ENCODE measurements at places on chromosomes 2 and 18.

- no peak for DNase-seq
Measured at GRCh38 chr2:168896783-168897182, 4.3 kb upstream of the G6PC2 start.

DNA sequence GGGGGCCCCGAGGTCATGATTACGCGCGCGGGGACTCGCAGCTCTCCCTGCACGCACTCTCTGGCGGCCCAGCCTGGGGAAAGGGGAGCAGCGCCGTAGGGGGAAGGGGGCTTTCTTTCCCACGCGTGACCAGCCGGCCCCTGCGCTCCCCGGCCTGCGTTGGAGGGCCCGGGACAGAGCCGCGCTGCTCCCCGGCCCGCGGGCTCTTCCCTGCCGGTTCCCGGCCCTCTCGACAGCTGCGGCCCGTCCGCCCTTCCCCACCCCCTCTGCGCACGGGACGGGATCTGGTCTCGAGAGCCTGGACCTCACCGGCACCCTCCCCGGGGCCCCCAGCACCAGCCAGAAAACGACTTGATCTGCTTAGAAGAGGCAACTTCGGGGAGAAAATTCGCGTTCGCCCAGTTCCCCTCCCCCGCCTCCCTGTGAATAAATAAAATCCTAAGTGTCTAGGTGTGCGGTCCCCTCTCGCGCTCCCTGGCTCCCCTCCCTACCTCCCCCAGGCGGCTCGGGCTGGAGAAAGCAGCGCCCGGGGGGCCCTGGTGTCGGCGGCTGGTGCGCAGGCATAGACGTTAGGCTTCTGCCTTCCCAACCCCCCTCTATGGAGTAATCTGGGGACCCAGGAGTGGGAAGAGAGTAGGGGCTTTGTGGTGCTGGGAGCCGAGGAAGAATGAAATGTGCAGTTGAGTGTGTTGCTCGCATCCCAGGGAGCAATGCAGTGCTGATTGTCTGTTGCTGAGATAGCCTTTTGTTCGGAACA, 803 bp upstream of the FIGN start:
- no peak for DNase-seq

DNA sequence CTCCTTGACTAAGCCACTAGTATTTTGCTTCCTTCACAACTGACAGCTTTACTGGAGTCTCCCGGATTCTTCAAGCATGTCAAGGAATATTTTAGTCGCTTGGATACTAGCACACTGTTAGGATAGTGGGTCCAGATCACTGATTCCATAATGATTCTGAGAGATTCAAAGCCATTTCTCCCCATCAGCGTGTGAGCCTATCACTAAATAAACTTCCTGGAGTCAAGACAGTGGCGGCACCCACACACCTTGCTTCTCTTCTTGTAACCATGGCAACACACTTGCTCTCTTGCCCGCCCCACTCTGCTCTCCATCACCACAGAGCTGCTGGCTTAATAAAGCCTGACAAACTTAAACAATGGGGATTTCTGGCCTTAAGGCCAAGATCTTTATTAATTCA, 245.1 kb downstream of the LRRTM1 start:
- DNase-seq = no peak

DNA sequence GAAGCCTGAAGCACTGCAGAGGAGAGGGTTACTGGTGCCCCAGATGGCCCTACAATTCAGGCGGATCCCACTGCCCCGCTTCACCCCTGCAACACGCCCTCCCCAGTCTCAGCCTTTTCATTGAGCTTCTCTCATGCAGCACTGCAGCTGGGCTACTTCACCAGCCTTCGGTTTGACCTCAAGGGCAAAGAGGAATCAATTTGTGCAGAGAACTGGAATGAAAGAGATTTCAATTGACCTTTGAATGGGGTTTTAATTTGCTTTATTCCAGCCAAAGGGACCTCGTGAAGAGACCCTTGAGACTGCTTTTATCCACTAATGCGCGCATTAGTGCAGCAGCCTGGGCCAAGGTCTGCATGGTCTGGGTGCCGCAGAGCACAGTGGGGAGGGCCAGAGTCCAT, 8.8 kb upstream of the POMC start:
- no peak for DNase-seq

- no peak for DNase-seq
Measured at GRCh38 chr2:239870276-239870675, 154.9 kb downstream of the NDUFA10 start.

DNA sequence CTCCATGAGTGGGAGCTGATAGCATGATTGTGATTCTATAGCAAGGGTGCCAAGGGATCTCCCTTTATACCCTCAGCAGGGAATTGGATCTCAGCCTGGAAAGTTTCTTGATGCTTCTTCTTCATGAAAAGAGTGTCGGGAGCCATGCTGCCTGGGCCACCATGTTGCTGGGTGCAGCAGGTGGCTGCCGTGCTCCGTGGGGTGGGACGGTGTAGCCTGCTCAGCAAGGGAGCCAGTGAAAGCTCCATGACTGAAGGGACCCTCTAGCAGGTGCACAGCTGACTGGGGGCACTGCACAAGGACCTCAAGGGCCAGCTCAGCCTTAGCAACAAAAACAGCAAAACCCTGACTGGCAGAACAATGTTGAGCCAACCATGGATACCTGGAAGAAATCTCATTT, 368.9 kb upstream of the HS6ST1 start:
- no peak for DNase-seq

GRCh38 chr2:173191601-173192000, 116.0 kb downstream of the MAP3K20 start:
- no peak for DNase-seq

DNA sequence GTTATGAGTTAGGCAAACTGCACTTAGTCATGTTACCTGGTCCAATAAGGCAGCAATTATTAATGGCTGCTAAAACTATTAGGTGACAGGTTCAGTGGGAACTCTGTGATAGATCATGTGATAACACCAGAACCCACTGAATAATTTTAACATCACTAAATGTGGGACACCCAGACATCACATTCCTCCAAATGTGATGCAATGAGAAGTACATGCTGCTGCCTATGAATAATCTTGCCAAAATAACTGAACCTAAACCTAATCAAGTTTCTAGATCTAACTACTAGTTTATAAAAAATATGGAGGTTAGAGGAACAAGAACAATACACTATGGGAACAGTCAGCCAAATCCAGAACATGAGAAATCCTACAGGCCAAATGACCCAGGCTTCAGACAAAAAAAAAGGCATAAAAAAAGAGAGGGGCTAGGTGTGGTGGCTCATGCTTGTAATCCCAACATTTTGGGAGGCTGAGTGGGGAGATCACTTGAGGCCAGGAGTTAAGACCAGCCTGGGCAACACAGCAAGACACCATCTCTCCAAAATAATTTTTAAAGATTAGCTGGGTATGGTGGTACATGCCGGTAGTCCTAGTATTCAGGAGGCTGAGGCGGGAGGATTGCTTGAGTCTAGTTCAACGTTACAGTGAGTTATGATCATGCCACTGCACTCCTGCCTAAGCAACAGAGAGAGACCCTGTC, 7.0 kb upstream of the ACTR2 start:
- DNase-seq = no peak

GRCh38 chr2:120353591-120353898, 7.6 kb downstream of the INHBB start:
- no peak for DNase-seq

GRCh38 chr18:58541146-58541788, 87.6 kb downstream of the ALPK2 start:
- DNase-seq = peak; percentile 57

- no peak for DNase-seq
Measured at GRCh38 chr18:79258447-79258846, 137.3 kb upstream of the NFATC1 start.

DNA sequence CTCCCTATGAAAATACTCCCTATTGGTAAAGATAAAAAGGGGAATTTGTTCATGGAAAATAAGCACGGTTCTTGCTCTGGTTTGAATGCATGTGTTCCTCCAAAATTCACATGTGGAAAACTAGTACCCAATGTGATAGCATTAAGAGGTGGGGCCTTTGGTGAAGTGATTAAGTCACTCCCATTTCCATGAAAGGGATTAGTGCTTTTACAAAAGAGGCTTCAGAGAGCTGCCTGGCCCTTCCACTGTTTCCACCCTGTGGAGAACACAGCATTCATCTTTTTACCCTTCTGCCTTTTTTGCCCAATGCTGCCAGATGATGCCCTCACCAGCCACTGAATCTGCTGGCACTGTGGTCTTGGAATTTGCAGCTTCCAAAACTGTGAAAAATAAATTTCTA, 666.8 kb downstream of the ARHGAP15 start:
- DNase-seq = no peak

DNA sequence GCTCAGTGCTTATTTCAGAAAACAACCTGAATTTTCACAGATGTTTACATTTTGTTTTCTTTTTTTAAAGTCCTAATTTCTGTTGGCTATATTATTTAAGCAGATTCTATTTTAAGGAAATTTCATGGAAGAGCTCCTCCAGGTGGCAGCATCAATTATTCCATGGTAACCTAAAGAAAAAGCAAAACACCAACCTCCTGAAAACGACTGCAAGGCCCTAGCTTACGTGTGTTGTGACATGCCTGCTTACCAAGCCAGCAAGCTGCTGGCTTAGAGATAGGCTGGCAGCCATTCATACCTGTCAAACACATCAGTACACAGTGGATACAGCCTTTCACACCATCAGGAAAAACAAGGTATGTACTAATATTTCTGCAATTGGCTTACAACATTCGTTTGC, 64.9 kb downstream of the LPIN2 start:
- DNase-seq = no peak

- no peak for DNase-seq
Measured at GRCh38 chr2:64631771-64632170, 21.9 kb downstream of the SERTAD2 start.

Data from stimulated activated CD8-positive, alpha-beta memory T cell treated with anti-CD3 and anti-CD28 coated beads, Interleukin-4, amount 100 ng/mL, for 48 hours (primary cell).